ENCODE measurements at places on chromosomes 11 and 22. TPM values are rescaled to one million over a fixed set of nuclear protein-coding genes. Genes with fewer than 3 reads are reported as not detected.

LRRC32 gene
- 14.7 TPM for total RNA-seq

NRGN gene
- not detected for total RNA-seq

PTH gene
- total RNA-seq, result not detected

SLC5A4 gene
- not detected for total RNA-seq

EMSY gene
- 23.2 TPM for total RNA-seq

POLD3 gene
- 19.8 TPM for total RNA-seq

DTX4 gene
- 3.7 TPM for total RNA-seq

OR6T1 gene
- not detected for total RNA-seq

LMO2 gene
- total RNA-seq, result 1.0 TPM

CRYBB2 gene
- not detected for total RNA-seq

NLRP14 gene
- total RNA-seq, result not detected

TH gene
- not detected for total RNA-seq

PLEKHA7 gene
- 0.22 TPM for total RNA-seq

MAPK8IP2 gene
- total RNA-seq, result 0.14 TPM

APOL5 gene
- not detected for total RNA-seq

PRDM10 gene
- 5.5 TPM for total RNA-seq

ZNHIT2 gene
- total RNA-seq, result 22.5 TPM

LGALS1 gene
- total RNA-seq, result 6,707 TPM

FBLN1 gene
- 278 TPM for total RNA-seq

CWC15 gene
- total RNA-seq, result 34.9 TPM

FDXACB1 gene
- total RNA-seq, result 1.5 TPM

PHF21B gene
- total RNA-seq, result not detected

UCP2 gene
- total RNA-seq, result 4.9 TPM

NAV2 gene
- 13.7 TPM for total RNA-seq

OR5B21 gene
- not detected for total RNA-seq

RAG2 gene
- total RNA-seq, result not detected

TRPC6 gene
- total RNA-seq, result 0.66 TPM

CBLIF gene
- total RNA-seq, result not detected

BCO2 gene
- 34.1 TPM for total RNA-seq

SYCE3 gene
- total RNA-seq, result not detected

ACRV1 gene
- total RNA-seq, result not detected

CCDC87 gene
- total RNA-seq, result 0.29 TPM

MS4A14 gene
- not detected for total RNA-seq

TBX10 gene
- not detected for total RNA-seq

FOSL1 gene
- 76.5 TPM for total RNA-seq

CNIH2 gene
- total RNA-seq, result not detected

PDE3B gene
- total RNA-seq, result 0.14 TPM

LRRC56 gene
- 2.8 TPM for total RNA-seq

MOV10L1 gene
- 5.7 TPM for total RNA-seq

TSKU gene
- 39.4 TPM for total RNA-seq

POTEH gene
- not detected for total RNA-seq
